Activated CD4-positive, alpha-beta T cell treated with anti-CD3 and anti-CD28 coated beads, Interleukin-2, amount 50 U/mL, for 4 hours (primary cell): ENCODE measurements at places on chromosomes 6 and 20.

GRCh38 chr6:35922139-35922554, 1.2 kb upstream of the SRPK1 start:
- no peak for DNase-seq

- no peak for DNase-seq
Observed at GRCh38 chr6:105993341-105994117, 92.6 kb upstream of the PRDM1 start.

DNA sequence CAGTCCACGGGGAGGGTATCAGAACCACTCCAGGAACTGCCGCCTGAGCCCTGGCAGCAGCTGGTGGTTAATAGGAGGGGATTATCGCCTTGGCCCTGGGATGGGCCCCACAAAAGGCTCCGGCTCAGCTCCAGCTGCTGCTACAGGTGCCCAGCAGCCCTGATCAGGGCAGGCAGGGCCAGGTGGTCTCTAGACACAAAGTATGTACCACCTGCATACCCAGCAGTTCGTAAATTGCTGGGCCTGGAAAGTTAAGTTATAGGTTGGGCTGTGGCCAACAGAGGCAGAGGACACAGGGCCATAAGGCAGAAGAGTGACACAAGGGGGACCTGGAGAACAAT, 35.1 kb downstream of the RRBP1 start:
- DNase-seq, result no peak

DNA sequence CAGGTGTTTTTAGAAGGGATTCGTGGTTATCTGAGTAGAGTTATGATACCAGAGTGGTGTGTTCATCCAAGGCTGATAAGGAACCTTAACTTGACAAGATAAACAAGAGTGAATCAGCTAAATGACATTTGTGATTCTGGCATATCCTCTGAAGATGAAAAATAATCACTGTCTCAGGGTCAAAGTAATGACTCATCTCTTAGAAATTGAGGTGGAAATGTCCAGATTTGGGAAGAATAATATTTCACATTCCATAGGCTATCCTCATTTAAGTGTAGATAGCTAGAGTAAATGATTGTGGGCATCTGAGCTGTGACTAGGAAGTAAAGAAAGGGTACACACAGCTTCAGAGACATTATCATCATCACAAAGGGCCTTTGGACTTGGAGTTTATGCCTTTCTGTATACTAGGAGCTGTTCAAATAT, 255.7 kb downstream of the GJA1 start:
- no peak for DNase-seq

GRCh38 chr20:16747291-16747811, 807 bp upstream of the OTOR start:
- DNase-seq, result no peak

- DNase-seq, result no peak
Observed at GRCh38 chr6:91081452-91082067, 494.7 kb upstream of the MAP3K7 start.

- no peak for DNase-seq
Observed at GRCh38 chr6:3484192-3484591, 27.3 kb upstream of the SLC22A23 start.

DNA sequence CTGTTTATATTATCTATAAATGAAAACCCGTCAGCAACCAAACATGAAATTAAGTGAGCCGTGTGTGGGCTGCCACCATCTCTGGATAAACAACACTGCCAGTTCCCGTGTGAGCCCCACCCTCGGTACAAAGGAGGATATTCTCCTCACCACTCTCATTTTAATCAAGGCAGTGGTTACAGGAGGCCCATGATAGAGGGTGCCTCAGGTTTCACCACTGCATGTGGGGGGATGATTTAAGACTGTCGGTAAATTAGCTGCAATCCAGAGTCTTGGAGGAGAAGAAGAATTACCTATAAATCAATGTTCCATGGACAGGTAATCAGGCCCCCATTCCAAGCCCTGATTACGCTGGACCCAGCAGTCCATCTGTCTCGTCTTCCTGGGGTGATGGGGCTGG, 361.6 kb upstream of the SULF2 start:
- DNase-seq, result no peak

DNA sequence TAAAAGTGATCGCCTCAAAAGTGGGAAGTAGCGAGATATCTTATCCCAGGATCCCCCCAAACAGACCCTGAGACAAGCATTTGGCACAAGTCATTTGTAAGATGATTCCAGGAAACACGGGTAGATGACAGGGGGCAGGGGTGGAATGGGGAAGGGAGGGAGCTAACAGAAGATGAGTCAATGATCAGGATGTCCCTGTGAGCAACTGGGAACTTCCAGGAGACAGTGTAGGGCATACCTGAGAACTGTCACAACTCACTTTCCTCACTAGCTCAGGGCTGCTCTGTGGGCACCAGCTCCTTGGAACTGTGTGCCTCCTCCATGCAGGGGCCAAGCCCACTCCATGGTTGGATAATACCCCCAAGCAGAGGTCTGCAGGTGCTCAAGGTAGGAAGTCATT, 38.5 kb upstream of the VSX1 start:
- no peak for DNase-seq

- no peak for DNase-seq
Observed at GRCh38 chr6:129717277-129717676, 7.3 kb upstream of the ARHGAP18 start.

DNA sequence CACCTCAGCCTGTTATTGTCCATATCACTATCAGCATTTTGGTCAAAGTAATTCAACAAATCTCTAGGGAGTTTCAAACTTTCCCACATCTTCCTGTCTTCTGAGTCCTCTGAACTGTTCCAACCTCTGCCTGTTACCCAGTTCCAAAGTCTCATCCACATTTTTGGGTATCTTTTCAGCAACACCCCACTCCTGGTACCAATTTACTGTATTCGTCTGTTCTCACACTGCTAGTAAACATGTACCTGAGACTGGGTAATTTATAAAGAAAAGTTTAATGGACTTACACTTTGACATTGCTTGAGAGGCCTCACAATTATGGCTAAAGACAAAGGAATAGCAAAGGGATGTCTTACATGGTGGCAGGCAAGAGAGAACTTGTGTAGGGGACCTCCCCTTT, 224.2 kb downstream of the ADGRB3 start:
- no peak for DNase-seq

DNA sequence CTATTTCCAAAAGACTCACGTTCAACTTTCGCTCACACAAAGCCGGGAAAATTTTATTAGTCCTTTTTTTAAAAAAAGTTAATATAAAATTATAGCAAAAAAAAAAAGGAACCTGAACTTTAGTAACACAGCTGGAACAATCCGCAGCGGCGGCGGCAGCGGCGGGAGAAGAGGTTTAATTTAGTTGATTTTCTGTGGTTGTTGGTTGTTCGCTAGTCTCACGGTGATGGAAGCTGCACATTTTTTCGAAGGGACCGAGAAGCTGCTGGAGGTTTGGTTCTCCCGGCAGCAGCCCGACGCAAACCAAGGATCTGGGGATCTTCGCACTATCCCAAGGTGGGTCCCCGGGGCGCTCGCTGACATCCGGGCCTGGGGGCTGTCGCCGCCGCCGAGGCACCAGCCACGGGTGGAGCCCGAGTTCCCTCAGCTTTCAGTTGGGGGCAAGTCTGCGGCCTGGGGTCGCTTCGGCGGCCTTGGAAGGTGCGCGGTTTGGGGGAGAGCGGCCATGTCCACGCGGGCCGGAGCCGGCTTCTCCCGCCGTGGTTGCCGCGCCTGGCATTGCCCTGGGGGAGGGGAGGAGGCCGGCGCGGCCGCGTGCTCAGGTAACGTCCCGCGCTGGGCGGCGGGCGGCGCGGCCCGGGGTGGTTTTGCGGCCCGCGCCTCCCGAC, 429 bp downstream of the AMD1 start:
- peak; percentile 39 for DNase-seq

GRCh38 chr20:44959082-44959637, 1.0 kb downstream of the TOMM34 start:
- no peak for DNase-seq

DNA sequence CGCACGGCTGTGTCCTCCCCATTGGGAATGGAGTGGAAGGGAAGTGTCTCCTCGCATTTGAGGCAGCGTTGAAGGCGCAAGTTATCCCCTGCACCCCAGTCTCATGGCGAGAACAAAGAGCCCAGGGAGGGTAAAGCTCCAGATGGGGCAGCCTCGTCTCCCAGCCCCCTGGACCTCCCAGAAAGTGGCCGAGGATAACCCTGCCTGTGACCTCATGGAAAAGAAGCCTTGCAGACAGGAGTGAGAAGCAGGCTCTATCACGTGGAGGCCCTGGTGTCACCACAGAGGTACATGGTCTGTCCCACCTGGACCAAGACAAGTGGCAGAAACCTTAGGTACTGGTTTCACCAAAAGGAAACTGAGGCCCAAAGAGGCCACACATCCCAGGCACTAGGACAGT, 134.8 kb upstream of the RPS6KA2 start:
- DNase-seq, result no peak

GRCh38 chr6:24910961-24911725, 24.6 kb downstream of the RIPOR2 start:
- DNase-seq, result peak; percentile 38

- DNase-seq, result peak; percentile 9
Observed at GRCh38 chr6:8131265-8131897, 29.0 kb upstream of the EEF1E1 start.

GRCh38 chr20:52041966-52042365, 149.6 kb downstream of the ZFP64 start:
- DNase-seq, result no peak

DNA sequence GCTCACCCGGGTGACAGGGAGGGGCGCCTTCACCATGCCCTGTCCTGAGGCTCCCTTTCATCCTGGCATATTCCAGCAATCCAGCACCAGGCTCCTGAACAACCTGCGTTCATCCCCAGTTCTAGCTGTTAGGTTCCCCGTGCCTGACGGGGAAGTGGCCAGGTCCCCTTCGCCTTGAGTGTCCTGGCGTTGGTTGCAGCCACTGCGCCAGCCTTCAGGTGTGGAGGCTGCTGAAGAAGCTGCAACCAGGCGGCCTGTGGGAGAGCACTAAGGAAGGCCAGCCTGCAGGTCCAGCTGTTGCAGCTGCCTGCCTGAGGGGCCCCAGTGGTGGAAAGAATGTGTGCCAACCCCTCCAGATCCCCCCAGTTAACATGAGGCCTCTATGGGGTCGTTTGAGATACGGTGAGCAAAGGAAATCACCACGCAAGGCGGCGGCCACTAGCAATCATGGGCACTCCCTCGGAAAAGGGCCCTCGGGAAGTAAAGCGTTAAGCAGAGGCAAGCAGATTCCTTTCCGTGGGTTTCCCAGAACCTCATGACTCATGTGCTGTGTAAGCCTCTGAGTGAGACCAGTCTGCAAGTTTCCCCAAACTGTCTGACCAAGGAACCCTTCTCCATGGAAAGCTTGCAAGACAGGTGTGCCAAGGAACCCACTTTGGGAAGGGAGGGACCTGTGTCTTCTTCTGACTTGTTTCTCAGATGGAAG, 320.8 kb downstream of the TAF4 start:
- DNase-seq, result no peak

DNA sequence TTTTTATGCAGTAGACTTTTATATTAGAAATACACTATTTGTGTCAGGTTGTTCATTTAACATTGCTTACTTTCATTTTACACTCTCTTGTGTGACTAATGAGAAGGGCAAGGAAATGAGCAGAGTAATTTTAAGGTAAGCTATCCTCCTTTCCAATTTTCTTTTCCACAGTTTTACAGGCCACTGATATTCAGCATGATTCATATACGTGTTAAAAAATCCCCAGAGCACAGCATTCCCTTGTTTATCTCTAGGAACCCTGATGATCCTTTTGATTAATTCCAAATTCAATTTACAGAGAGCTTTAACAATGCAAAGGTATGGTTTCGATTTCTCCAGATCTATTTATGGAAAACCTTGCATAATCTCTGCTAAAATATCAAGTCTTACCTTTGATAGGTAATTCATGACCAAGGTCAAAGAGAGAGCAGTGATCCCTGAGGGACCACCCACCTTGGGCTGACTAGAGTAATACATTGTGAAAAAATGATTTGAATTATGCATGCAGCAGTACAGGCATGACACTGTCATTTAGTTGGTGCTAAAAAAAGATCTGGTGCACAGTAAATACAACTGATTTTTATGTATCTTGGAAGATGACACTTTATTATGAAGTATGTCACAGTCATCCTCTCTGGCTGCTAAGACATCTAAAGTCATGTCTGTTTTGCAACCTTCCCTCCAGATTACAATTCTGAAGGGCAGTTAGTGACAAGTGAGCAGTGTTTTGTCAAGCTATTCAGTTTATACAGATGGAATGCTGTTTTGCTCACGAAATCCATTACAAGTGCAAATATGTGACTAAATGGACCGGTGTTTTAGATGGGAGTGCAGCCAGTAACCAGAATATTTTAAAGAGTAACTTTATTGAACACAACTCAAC, 736.6 kb downstream of the EPHA7 start:
- DNase-seq, result no peak

DNA sequence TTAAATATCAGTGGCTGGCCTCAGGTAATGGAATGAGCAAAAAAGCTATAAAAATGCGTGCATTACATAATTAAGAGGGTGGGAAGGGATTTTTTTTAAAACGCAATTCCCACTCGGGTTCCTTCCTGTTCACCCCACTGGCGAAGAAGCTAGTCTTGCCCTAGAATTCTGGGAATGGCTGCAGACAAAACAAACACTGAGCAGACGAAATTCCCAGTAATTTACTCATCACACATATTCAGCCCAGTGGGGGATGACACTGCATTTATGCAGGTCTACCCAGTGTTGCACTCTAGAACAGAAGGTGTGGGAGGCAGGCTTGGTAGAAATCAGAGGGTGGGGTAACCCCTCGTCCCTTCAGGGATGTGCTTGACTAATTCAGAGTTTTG, 2695.0 kb upstream of the DEFB115 start:
- DNase-seq, result no peak

GRCh38 chr6:7071405-7071804, 36.4 kb upstream of the RREB1 start:
- DNase-seq, result no peak

- DNase-seq, result no peak
Observed at GRCh38 chr20:47417245-47418068, 61.0 kb upstream of the ZMYND8 start.

- no peak for DNase-seq
Observed at GRCh38 chr6:146345598-146345997, 198.0 kb upstream of the RAB32 start.

GRCh38 chr6:19210849-19211590, 626.1 kb upstream of the ID4 start:
- no peak for DNase-seq

DNA sequence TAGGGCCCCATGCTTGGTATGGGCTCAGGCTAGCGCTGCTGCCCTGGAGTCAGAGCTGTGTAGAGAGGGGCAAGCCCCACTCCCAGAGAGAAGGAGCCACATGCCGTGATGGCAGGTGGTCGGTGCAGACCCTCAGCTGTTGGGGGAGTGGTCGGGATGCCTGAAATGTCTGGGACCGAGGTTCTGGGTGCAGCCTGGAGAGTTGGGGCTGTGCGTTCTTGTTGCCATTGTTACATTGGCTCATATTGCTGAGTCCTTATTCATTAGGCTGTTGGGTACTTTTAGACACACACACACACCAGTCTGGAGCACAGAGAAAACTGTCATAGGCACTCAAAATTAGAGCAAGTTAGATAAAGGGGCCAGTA, 83.9 kb downstream of the UNC5CL start:
- DNase-seq, result no peak

- no peak for DNase-seq
Observed at GRCh38 chr6:89640804-89641203, 2.3 kb upstream of the LYRM2 start.
